ENCODE measurements at places on chromosomes 13 and 19.

DNA sequence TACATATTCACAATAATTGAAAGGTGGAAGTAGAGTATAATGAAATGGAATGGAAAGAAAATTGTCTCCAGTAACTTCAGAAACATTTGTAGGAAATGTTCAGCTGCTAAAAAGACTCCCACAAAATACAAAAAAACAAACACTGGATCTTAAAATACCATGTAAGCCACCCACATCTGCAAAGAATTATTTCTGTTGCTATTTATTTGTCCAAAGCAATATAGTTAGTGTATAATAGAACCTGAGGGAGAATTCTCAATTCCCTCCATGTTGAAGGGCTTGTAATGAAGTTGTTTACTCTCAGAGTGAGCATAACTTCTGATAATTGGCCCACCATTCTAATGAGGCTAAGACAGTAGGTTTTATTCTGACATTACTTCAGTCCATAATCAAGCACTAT, 37.4 kb upstream of the KLF12 start:
- DNase-seq = no peak

DNA sequence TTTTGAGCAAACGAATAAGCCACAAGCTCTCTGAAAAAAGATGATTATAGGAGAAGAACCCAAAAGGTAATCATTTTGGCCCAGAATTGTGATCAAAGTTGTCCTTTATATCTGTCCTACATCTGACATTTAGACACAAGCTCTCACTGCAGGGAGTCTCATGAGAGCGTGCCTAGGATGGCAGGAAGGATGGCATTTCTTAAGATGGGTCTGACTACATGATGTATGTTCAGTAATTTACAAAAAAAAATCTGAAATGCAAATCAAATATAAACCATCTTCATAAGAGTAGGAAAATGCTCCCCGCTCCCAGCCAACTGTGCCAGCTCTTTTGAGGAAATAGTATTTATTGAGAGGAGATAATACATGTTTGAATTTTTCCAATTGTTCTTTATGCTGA, 81.0 kb upstream of the MBNL2 start:
- no peak for DNase-seq

DNA sequence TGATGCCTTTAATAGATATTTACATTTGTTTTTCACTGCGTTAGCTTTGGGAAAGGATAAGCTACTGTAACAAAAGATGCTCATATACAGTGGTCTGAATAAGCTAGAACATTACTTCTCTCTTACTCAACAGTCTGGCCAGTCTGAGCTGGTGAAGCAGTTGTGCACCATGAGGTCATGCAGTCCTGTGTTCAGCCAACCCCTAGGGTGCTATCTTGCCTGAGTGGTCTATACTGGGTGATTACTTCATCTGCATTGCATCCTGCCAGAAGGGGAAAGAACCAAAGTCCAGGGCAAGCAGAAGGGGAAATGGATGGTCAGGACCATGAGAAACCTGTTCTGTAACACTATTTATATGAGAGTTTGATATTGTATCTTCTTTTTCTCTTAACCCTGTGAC, 31.5 kb downstream of the ERCC5 start:
- DNase-seq = no peak

DNA sequence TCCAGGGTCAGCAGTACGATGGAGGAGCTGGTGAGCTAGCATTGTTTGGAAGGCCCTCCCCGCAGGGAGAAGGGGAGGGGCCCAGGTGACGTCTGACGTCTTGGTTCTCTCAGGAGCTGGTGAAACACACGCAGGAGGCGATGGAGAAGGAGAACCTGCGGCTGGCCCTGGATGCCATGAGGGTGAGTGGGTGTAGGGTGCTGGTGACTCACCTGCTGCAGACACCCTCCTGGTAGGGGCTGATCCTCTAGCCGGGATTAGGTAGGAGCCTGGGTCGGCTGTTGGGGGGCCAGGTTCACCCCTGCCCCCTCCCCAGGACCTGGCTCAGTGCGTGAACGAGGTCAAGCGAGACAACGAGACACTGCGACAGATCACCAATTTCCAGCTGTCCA, 55.8 kb downstream of the VAV1 start:
- no peak for DNase-seq

DNA sequence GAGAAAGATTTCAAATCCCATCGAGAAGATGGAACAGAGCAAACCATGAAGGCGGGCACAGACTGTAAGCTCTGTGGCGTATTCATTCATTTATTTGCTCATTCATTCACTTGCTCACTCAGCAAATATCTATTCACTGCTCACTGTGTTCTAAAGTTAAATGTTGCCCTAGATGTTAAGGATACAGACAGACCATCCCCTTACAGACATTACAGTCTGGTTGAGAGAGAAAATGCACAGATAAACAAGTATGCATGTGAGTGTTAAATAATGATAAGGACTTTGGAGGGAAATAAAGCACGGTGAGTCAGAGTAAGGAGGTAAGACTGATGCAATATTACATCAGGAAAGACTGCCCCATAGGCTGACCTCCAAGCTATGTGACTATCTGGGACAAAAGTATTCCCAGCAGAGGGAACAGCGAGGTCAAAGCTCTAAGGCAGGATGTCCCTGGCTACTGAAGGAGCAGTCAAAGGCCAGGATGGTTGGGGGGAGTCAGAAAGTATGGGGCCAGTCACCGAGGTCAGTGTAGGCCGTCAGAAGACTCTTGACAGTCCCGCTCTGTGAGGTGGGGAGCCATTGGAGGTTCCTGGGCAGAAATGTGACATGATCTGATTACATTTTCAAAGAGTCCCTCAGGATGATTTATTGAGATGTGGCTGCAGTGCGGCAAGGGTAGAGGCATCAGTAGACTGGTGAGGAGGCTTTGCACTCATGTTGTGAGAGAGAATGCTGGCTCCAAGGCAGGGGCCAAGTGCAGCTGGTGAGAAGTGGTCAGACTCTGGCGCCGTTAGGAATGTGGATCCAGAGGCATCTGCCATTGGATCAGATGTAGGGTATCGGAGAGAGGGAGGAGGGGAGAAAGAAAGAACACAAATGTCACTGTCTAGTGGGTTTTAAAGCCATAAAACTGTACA, 37.9 kb downstream of the MBNL2 start:
- DNase-seq = peak; percentile 26

DNA sequence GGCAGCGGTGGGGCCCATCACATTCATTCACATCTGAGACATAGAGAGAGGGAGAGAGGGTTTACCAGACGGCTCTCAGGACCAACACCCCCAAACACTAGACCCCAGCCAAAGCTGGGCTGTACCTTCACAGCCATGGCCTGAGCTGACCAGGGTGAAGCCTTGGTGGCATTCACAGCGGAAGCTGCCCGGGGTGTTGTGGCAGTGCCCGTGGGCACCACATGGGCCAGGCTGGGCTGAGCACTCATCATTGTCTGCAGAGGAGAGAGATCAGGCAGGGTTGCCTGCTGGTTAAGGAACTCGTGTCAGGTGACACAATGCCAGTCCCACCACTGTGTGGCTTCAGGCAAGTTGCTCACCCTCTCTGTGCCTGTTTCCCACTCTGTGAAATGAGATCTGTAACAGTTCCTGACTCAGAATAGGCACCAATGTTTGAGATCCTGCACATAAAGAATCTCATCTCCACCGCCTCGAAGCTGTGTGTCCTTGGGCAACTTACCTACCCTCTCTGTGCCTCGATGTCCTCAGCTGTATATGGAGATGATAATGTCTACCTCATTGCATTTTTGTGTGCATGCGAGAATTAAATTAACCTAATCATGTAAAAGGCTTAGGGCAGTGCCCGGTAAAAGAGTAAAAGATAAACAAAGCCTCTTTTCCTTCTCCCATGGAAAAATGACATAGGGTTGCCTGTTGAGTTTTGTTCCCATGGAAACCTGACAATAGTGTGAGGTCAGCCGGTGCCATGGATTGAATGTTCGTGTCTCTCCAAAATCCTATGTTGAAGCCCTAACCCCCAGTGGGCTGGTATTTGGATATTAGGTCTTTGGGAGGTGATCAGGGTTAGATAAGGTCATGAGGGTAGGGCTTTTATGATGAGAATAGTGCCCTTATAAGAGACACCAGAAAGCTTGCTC, 22.9 kb downstream of the CCL25 start:
- no peak for DNase-seq

DNA sequence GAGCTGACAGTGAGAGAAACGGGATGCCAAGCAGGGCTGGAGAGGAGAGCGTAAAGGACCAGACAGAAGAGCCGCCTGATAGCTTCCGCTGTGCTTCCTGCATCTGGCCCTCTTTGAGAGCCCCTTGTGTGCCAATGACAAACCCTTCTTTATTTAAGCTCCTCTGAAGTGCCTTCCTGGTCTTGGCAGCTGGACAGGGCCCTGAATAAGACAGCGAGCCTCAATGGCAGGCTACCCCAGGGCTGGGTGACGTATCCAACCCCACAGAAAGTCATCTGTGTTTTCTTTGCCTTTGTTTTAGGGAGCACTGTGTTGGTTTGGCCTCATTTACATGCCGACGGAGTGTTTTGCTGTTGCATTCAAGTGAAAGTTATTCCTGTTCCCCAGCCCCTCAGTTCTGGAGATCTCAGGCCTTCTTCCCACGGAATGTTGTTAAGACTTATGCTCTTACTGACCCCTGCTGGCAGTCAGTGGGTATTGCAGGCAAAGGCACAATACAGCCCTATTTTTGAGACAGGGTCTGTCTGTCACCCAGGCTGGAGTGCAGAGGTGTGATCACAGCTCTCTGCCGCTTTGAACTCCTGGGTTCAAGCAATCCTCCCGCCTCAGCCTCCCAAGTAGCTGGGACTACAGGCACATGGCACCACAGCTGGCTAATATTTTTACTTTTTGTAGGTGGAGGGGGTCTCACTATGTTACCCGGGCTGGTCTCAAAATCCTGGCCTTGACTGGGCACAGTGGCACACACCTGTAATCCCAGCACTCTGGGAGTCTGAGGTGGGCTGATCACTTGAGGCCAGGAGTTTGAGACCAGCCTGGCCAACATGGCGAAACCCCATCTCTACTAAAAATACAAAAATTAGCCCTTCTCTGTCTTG, 16.8 kb downstream of the CCL25 start:
- peak; percentile 43 for DNase-seq
